H4 (cell line): ENCODE measurements at places on chromosomes 13 and 19.

DNA sequence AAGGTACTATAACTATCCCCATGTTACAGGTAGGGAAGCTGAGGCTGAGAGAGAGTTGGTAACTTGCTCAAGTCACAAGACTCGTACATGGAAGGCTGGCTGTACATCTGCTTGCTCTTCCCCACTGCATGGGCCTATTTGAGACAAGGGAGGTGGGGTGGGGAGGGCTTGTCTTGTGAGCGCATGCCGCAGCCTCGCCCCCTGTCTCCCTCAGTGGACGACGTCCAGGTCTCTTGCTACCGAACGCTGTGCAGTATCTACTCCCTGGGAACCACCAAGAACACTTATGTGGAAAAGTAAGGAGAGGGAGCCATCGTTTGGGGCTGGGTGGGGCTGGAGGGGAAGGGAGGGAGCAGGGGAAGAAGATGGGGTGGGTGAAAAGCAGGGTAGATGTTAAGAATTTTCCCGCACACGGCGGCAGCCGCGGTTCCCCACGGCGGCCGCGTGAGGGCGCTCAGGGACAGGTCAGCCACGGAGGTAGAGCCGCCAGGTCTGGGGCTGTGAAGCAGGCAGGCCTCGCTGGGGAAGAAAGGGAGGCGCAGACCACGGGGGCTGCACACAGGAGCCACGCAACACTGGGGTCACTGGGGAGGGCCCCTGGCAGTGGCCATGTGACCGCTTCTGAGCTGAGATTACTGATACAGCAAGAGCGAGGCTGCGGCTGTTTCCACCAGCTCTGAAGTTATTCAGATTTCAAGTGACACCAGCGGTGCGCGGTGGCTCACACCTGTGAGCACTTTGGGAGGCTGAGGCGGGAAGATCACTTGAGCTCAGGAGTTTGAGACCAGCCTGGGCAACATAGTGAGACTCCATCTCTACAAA lies 81.5 kb downstream of the RYR1 start:
- DNase-seq: peak; percentile 67

DNA sequence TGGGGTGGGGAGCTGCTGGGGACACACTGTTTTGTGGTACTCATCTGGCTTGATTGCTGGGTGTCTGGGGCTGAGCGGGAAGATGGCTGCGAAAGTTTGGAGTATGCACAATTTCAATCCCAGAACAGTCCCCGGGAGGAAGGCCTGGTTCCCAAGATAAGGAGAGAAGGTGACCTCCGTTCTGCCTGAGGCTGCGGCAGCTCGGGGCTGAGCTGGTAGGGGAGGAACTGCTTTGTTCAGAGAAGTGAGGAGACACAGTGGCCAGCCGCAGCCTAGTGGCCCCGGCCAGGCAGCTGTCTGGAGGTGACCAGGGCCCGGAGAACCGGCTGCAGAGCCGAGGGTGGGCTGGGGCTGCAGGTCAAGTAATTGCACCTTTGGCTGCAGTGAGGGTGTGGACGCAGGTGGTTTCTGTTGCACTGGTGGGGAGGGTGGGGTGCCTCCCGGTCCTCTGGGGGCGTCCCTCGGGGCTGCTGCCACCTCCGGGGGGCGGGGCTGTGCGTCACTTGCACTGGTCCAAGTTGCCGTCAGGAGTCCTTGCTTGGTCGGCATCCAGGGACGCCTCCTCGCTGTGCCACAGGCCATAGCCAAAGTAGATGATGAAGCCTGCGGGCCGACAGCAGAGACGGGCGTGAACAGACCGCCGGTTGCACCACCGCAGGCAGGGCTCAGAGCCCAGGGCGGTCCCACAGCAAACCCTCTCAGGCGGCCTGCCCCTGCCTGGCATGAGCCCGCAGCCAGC lies 81.3 kb downstream of the SLC7A1 start:
- DNase-seq: no peak

GRCh38 chr13:110412132-110412914 lies 105.2 kb downstream of the COL4A2 start:
- peak; percentile 96 for DNase-seq

DNA sequence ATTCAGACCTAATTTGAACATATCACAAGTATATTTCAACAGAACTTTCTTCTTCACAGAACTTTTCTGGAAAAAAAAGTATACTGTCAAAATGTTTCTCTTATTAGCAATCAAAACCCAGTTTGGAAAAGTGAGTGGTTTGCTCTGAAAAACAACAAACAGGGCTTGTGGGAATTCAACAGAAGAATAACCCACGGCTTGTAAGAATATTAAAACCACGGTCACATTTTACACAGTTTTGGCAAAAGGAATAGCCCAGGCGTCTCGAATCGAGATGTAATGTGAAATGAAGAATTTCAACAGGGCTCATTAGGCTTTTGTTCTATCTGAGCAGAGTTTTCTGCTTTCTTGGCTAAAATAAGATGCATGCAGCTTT lies 70.7 kb downstream of the COL4A2 start:
- DNase-seq: no peak
